NCI-H2029 (cell line): ENCODE measurements at places on chromosomes 2 and 18.

DNA sequence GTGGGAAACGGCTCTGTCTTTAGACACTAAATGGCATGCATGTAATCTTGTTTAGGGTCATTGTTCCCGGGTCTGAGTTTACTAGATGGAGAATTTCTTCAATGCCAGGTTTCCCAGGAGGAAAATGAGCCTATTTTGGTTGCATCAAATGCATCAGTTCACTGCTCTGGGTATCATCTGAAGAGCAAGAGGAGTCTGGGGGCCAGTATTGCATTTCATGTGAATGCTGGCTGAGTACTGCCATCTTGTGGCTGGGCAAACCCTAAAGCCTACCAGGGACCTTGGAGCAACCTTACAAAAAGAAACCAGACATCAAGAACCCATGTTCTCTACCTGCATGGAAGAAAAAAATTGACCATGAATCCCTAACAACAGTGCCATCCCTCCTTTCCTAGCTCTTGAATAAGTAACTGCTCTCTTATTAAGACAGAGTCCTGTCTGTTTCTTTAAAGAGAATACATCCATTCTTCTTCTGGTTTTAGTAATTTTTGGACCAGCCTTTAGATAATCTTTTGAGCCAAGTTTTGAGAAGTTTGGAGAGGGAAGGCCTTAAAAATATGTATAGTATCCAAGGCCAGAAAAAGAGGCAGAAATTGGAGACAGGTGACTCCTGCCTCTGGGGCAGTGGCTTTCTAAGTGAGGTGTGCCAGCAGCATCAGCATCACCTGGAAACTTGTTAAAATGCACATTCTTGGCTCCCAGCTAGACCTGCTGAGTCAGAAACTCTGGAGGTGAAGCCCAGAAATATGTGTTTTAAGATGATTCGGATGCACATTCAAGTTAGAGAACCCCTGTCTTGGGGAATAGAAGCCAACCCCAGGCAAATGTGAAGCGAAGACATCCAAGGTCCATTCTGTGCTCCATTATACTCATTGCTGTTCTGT is 261.0 kb upstream of the CXCR4 start:
- peak; percentile 29 for DNase-seq

- DNase-seq: no peak
Measured at GRCh38 chr2:163719331-163719730, 16.5 kb downstream of the FIGN start.

DNA sequence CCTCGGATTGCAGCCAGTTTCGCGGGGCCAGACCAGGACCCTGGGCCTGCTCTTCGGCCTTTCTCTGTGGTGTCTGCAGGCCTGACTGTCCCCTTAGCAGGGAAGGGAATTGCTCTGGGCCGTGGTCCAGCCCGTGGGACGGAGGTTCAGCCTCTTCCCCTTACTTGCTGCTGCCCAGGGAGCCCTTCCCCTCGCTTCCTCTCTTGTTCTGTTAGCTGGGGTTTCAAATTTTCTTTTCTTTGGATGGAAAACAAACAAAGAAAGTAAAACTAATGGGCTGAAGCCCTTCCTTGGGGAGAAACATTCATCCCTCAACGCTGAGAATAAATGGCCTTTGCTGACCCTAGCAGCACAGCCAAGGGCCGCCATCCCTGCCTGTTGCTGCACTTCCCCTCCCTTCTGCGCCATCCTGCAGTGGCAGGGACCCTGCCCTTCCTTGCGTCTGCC is 52.4 kb downstream of the ASAP2 start:
- DNase-seq: no peak

DNA sequence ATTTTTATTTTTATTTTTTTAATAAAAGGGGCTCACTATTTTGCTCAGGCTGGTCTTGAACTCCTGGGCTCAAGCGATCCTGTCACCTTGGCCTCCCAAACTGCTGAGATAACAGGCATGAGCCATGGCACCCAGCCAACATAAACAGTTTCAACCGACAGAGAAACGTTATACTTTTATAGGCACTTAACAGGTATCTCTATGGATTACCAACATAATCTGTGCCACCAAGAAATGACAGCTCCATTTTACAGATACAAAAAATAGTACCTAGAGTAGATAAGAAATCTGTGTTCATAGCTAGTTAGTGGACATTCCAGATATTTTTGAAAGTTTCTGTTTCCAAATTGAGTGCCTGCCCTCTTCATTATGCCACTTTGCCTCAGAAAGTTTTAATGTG is 1316.7 kb downstream of the LRP1B start:
- DNase-seq: peak; percentile 76

- DNase-seq: no peak
Measured at GRCh38 chr2:21643180-21643579, 519.4 kb downstream of the TDRD15 start.

DNA sequence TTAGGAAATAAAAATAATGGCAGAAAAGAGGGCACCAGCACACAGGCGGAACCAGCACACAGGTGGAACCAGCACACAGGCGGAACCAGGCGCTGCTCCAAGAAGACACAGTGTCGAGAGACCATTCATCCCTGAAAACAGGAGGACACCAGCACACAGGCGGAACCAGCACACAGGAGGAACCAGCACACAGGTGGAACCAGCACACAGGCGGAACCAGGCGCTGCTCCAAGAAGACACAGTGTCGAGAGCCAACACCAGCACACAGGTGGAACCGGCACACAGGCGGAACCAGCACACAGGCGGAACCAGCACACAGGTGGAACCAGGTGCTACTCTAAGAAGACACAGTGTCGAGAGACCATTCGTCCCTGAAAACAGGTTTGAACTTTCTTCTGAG is 115.5 kb upstream of the TMEM18 start:
- DNase-seq: no peak

- DNase-seq: no peak
Measured at GRCh38 chr2:39779341-39779851, 338 bp upstream of the THUMPD2 start.

DNA sequence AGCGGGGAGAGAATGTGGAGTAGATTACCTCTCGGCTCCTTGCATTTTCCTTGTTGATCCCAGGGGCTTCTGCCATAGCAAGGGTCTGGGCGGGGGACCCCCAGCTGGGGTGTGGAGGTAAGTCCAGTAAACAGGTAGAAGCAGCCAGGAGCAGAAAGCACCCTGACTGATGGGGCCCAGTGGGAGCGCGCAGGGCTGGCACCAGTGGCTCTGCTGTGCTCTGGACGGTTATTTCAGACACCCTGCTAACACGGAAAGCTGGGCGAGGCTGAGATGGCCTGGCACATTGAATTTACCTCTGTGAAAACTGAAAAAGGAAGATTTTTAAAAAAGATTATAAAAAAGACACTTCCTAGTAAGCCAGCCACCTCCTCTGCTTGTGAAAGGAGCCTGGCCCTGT is 109.6 kb upstream of the STPG4 start:
- no peak for DNase-seq
